Daoy (cell line): ENCODE measurements at places on chromosomes 3 and 15. TPM values are rescaled to one million over a fixed set of nuclear protein-coding genes. Genes with fewer than 3 reads are reported as not detected.
A peak's percentile ranks its signal among the peaks of the same experiment; 100 is the strongest.

Gene LRRC28
- total RNA-seq: 12.1 and 17.0 TPM in 2 replicates

Gene CPEB1
- 5.2 and 5.3 TPM in 2 replicates for total RNA-seq

Gene MORC1
- not detected in 2 replicates for total RNA-seq

Gene SLCO2A1
- 1.4 and 4.8 TPM in 2 replicates for total RNA-seq

Gene ARPIN
- 3.3 and 4.1 TPM in 2 replicates for total RNA-seq

Gene GPR149
- not detected in 2 replicates for total RNA-seq

Gene GP5
- not detected in 2 replicates for total RNA-seq

DNA sequence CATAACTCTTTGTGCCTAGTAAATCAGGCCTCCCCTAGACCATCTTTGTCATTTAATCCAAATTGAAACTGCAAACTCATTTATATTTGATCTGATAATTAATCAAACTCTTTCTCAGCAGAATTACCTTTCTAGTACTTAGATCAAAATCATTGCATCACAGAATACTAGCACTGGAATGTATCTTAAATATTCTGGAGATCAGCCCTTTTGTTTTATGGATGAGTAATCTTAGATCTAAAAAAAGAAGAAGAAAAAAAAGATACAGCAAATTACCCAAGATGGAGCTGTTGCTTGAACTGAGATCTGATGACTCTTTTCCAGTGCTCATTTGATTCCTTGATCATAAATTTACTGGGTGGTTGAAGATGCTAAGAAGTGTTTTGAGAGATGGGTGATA, 47.9 kb downstream of the NAALADL2 start:
- no peak for DNase-seq

DNA sequence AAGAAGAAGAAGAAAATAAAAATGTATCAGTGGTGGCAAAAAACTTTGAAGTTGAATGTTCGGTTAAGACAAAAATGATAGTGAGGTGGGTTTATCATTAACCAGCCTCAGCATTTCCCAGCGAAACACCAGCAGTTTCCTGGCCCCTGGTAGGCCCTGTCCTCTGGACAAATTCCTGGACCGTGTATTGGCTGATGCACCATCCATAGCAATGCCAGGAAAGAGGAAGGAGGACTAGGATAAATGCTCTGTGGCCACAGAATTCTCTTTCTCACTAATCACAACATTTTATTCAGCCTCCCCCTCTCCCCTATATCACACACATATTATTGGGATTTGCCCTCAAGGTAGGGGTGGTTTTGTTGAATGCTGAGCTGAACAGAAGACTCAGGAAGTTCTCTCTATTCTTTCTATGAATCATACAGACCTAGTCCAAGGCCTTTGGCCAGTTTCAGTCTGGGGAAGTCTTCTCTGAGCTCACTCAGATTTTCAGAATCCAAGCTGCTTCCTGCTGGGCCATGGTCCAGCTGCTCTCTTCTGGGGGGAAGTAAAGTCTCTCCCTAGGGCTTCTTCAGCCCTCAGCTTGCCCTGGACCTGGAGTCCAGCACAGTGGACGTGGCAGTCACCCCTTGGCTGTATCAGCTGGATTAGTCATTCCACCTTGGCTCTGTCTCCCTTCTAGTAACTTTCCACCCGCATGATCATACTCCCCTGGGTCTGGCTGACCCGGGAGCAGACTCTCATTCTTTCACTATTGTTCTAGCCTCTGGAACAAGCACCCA, 27.6 kb downstream of the SLC28A1 start:
- DNase-seq: peak; percentile 57

GRCh38 chr3:37765591-37766488, 95.8 kb upstream of the CTDSPL start:
- peak; percentile 18 for DNase-seq

DNA sequence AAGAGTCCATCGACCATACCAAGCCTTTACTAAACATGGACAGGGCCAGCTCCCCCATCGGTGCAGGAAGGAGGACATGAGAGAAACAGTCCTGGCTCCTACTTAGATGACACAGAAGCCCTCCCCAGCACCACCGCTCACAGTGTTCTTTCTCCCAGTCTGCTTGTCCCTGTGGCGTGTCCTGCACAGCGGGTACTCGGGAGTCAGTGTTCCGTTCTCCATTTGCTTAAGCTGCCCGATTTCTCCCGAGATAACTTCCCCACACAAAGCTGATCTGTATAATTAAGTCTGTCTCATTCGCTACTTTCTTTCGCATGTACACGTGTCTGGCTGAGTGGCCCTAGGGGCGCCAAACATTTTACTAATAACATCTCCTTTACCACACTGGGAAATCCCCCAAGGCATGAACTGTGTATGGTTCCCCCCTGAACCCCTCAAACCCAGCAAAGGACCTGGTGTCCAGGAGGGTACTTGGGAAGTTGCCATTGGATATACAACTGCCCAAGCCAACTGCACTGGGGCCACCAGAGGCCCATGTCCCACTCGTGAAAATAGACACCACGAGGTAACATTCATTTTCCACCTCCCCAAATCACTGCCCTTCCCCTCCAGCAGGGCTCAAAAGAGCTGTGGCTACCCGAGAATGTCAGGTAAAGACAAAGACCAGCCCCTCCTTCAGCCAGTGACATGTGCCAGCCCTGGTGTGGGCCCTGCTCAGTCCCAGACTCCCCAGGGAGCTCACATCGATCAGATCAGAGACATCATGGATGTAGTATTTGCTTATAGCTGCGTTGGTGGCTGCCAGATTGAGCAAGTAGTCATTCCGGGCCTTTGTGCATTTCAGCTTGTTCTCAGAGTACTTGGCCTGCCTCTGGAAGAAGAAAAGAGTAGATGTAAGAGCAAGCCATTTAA, 96.5 kb upstream of the RAD18 start:
- no peak for DNase-seq

- DNase-seq: peak; percentile 42
Observed at GRCh38 chr3:196569003-196569516, 600 bp downstream of the FBXO45 start.

- no peak for DNase-seq
Observed at GRCh38 chr15:90862487-90862886, 5.9 kb upstream of the FURIN start.

GRCh38 chr15:65804252-65804931, 12.3 kb upstream of the DENND4A start:
- no peak for DNase-seq

- no peak for DNase-seq
Observed at GRCh38 chr3:188400494-188401243, 246.7 kb downstream of the LPP start.

DNA sequence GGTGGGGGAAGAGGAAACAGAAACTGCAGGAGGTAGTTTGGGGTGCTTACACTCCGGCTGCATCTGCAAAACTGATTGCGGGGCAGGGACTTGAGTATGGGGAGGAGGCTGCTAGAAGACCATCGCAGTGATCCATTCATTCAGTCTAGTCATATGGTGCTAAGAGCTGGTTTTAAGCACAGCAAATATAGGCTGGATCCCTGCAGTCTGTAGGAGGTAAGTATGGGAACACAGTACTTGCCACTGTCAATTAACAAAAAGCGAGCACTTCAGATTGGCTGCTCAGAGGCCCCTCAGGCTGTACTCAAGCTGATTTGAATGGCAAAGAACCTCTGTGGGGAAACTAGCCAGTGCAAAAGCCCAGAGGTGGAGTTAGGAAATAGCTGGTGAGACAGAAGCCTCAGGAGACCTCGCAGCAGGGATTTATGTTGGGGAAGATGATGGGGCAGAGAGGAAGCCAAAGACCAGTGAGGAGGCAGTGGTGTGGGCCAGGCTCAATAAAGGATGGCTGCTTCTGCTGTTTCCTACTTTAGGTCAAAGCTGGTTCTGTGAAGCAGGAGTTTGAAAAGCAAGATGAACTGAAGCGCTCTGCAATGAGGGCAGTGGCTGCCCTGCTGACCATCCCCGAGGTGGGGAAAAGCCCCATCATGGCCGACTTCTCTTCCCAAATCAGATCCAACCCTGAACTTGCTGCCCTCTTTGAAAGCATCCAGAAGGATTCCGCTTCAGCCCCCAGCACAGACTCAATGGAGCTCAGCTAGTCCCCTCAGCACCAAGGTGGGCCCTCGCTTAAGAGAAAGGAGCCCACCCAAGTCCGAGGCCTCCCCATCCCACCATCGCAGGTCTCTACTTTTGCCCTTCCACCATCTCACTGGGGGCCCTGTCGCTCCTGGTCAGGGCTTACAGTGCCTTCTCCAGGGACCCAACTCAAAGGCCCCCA, 7.9 kb downstream of the RPL32 start:
- no peak for DNase-seq

GRCh38 chr15:100721758-100722550, 119.6 kb downstream of the ASB7 start:
- DNase-seq: peak; percentile 97

DNA sequence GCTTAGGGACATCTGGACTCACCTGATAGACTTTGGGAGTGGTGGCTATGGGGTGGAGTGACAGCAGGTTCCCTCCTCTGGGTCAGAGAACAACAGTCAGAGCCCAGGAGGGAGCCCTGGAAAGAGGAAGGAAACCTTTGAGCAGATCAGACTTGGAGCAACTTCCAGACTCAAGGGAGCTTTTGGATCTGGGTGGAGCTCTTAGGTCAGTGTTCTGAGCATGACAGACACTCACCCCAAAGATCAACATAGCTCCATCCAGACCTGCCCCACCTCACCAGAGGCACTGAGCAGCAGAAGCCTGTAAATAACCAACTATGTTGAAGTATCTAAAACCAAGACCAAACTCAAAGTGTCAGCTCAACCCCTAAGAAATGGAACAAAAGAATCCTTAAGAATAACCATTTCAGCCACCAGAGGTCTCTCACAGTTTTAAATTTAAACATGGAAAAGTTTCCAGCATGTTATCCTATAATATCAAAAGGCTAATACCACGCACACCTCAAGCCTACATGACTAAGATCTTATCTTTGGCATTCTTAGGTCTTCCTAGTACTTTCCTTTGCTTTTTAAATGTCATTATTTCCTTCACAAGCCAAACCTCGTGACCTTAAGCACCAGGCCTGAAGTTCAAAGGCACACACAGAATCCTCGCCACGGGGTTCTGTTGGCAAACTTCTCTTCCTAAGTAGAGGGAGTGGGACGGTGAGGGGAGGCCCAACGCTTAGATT, 56.4 kb downstream of the UMPS start:
- no peak for DNase-seq

- peak; percentile 23 for DNase-seq
Observed at GRCh38 chr3:45034612-45035252, 8.6 kb downstream of the CLEC3B start.

DNA sequence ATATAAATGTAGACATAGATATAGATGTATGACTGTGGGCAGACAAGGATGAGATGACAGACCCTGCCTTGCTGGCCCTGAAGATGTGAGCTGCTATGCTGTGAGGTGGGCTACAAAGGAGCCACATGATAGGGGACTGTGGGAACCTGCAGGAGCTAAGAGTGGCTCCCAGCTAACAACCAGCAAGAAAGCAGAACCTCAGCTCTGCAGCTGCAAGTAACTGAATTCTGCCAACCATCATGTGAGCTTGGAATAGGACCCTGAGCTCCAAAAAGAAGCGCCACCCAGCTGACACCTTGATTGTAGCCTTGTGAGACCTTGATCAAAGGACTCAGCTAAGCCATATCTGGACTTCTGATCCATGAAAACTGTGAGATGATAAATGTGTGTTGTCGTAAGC, 123.3 kb upstream of the GRM7 start:
- DNase-seq: no peak

GRCh38 chr3:130711565-130712324, 34.9 kb downstream of the PIK3R4 start:
- DNase-seq: no peak

- DNase-seq: no peak
Observed at GRCh38 chr15:49902685-49903501, 216.1 kb downstream of the ATP8B4 start.

DNA sequence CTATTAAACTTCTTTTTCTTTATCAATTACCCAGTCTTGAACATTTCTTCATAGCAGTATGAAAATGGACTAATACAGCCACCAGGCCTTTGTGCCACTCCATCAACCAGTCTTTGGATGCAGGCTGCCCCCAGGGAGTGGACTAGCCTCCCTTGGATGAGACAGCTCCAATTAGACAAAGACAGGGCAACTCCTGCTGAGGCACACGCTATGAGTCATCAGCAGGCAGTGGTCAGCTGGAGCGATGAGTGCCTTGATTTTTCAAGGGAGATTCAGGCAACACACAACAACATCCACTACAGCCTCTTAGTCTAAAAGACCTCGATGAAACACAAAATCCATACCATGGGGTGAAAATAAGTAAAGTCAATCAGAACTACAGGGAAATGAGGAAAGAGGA, 160.1 kb downstream of the ARRDC4 start:
- DNase-seq: peak; percentile 72

GRCh38 chr3:106168962-106169750, 300.3 kb upstream of the CBLB start:
- no peak for DNase-seq

DNA sequence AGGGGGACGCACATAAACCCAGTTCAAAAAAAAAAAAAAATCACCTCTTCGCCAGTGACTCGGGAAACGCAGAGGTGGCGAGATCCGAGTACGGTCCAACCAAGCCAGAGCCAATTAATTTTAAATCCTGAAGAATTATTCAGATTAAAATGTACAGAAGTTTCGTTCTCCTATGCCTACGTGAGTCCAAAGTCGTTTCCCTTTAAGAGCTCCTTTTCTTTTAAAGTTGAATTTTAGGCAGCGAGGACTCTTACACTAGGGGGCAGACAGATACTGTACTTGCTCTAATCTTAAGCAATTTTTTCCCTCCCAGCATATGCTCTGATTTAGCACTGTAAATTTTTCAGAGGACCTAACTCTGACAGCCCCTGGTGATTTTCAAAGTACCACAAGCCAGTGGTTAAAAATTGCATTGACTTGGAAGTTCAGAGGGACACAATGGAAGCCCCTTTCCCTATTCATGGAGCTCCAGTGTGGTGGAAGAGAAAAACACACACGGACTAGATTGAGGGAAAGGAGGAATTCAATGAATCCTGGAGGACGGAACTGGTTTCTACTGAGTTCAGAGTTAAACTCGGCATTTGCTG, 3.3 kb upstream of the NR2F2 start:
- peak; percentile 72 for DNase-seq

DNA sequence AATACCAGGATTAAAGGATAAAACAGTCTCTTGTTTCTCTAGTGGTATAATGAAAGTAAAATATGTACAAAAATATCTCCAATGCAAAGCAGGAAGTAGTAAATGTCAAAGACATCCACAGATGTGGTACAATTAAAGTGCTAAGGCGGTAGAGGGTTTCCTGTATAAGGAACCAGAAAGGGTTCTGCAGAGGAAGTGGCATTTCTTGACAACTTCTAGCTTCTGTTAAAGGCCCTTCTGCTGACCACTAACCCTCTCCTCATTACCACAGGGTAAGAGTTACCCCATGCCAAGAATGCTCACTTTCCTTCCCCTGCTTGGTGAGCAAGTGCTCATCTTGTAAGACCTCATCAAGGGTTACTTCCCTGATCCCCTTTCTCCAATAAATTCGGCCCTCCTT, 883.6 kb upstream of the NR2F2 start:
- DNase-seq: peak; percentile 7

DNA sequence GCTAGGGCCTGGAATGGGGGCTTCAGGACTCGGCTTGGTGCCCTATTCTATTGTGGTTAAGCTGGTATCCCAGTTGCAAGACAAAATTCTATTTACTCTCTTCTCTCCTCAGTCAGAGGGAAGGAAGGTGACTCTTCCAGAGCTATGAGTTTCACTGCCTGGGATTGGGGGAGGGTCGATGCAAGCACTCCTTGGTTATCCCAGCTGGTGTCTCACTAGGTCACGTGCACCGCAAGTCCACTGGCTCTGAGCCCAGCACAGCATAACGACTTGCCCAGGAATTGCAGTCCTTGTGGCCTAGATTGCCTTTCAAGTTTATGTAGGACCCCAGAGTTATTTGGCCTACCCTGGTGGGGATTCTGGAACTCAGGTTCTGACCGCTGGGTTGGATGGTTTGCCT, 958.8 kb downstream of the IGSF11 start:
- no peak for DNase-seq
